Progenitor cell of endocrine pancreas (in vitro differentiated cells): ENCODE measurements at places on chromosomes 13 and 19.

DNA sequence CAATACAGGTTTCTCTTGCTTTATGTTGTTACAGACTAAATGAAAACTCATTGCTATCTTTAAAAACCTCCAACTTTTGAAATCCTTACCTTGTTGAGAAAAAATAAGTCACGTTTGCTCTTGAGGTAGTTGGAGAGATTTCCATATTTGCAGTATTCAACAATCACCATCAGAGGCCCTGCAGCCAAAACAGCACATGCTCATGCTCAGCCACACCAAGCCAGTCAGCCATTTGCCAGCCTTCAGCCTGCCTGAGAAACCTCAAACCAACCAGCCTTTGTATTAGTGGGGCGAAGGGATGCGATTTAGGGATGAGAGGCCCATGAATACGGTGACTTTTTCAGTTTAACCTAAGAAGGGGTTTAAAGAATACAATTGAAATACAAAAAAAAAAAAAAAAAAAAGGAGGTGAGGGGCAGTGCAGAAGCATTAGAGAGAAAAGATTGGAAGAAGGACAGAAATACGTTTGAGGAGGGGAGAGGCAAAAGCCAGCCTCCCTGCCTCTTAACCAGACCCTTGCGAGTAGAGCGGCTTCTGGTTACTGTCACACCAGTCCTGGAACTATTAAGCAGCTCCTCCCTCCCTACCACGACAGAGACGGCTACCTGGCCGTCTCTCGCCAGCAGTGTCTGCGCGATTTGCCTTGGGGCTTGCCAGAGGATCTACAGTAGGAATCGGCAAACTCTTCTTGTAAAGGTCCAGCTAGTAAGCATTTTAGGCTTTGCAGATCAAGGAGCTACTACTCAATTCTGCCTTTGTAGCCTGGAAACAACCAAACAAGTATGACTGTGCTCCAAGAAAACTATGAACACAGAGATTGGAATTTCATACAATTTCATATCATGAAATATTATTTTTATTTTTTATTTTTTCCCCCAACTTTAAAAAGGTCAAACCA is 167.3 kb downstream of the FLT1 start:
- no peak for DNase-seq

DNA sequence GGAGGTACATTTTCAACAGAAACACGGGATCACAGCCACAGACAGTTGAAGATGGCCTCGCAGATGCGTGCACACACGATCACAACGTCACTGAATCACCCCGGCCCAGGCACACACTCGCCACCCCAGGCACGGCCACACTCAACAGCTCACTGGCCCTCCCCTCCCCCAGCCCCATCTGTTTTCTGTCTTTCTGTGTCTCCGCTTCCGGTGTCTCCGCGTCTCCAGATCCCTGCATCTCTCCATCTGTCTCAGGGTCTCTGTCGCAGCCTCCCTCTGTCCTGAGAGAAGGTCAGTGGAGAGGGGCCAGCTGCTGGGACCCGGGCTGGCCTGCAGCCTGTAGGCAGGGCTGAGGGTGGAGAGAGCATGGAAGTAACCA is 3.8 kb upstream of the ATP1A3 start:
- no peak for DNase-seq

- no peak for DNase-seq
These were observed 2.7 kb downstream of the PSG8 start for GRCh38 chr19:42762789-42763188.

GRCh38 chr19:7643031-7643415 is 6.1 kb downstream of the STXBP2 start:
- no peak for DNase-seq

DNA sequence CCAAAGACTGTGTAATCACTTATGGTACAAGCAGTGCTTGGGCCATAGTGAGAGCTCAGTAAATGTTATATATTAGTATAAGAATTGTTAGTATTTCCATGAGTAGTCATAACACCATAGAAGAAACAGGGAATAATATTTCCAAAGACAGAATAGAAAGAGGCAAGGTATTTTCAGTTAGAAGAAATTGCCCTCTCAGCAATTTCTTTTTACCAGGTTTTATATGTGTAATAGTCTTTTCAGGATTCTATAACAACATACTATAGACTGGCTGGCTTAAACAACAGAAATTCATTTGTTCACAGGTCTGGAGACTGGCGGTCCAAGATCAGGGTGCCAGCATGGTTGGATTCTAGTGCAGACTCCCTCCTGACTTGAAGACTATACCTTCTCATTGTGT is 485.7 kb downstream of the FOXO1 start:
- DNase-seq = no peak

DNA sequence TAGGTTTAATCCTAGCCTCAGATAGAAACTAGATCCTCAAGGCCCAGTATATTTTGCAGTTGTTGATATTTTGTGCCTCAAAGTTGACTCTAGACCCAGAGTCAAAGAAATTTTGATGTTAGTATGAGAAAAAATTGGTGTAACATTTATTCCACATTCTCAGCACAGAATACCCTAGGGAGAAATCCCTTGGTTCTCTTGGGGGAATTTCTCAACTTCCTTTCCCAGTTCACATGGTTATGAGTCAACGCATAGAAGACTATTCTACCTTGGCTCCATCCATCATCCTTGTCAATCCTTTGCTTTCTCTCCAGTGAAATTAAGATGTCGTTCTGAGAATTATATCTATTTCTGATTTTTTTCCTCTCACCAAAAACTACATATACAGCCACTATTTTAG is 145.3 kb downstream of the POSTN start:
- DNase-seq = no peak

GRCh38 chr13:34941835-34942731 is at the start of gene NBEA:
Gene NBEA (plus strand): TSS chr13:34942270. CDS start chr13:34942821, 551 bp downstream.
- DNase-seq = peak; percentile 87

GRCh38 chr19:50910722-50911121 is 473 bp downstream of the KLK4 start:
- no peak for DNase-seq
